ENCODE measurements at places on chromosomes 16 and 17.

DNA sequence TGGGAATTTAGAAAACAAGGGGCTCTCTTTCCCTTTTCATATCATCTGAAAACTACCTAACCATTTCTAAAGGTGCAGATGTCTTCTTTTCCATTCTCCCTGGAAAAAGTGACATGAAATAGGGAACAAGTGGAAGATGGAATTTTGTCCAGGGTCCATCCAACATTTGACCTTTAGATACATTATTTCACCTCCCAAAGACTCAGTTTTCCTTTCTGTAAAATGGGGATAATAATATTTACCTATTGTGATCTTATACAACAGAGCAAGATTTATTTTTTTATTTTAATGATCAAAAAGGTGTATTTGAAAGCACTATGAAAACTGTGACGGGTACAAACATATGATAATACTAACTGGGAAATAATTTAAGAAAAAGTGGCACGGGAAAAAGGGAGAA, 106.3 kb downstream of the HS3ST3A1 start:
- no peak for DNase-seq

DNA sequence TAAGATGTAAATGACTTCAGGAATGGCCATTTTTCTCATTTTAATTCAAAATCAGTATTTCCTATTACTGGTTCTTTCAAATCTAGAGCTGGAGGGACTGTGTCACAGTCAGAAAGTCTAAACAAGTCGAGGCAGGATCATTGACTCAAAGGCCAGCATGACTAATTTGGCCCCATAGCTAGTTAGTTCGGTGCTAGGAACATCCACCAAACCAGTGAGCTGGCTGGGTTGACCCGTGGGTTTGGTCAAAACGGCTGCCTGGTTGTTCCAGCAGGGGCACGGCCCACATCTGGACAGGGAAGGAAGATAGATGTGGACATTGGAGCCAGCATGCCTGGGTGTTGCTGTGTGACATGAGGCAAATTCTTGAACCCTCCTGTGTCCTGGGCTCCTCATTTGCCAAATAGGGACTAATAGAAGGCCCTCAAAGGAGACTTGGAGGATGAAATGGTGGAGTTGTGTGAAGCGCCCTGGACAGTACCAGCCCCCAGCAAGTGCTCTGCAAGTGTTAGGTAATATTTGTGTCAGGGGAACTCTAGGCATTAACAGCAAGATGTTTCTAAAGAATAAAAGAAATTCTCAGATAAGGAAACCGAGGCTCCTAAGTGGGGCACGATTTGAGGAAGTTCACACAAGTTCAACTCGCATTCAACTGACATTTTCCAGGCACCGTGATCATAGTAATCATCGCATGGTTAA, 46.2 kb downstream of the MEOX1 start:
- no peak for DNase-seq

GRCh38 chr16:65212240-65212639, 90.4 kb upstream of the CDH11 start:
- no peak for DNase-seq

DNA sequence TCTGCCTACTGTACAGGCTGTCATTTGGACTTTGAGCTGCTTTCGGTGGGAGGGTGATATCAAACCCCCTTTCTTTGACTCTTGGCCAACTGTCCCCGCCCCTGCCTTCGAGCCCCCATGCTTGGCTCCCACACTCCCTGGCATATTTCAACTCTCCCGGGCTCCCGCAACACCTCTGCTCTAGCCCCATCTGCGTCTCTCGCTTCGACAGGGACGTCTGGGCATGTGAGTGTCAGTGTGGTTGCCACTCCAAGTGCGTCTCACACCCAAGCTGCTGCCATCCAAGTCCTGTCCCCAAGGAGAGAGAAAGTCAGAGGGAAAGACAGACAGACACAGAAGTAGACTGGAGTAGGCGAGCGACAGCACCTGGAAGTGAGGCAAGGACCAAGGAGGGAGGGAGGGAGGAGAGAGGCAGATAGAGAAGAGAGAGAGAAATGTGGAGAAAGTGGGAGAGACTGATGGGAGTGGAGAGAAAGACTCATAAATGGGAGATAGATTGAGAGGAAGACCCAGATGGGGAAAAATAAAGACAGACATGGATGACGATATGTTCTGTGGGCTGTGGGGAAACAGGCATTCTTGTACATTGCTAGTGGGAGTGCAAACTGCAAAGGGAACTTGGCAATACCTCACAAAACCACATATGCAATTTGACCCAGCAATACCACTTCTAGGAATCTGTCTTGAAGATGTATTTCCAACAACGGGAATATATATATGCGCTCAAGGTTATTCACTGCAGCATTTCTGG, 11.8 kb downstream of the STARD3 start:
- DNase-seq: no peak

- DNase-seq: no peak
Observed at GRCh38 chr17:60652454-60653247, 25.0 kb upstream of the BCAS3 start.

- peak; percentile 21 for DNase-seq
Observed at GRCh38 chr16:49021136-49021535, 260.5 kb downstream of the CBLN1 start.

All from umbilical cord (tissue), 2 donors.